ENCODE measurements at places on chromosomes 16 and 17.

GRCh38 chr16:84180519-84181140 lies 6.2 kb downstream of the TAF1C start:
- ATAC-seq = no peak

GRCh38 chr16:87207509-87207908 lies 109.7 kb downstream of the C16orf95 start:
- ATAC-seq = no peak

- peak; percentile 50 for ATAC-seq
Observed at GRCh38 chr17:42979511-42980273, at the start of gene PTGES3L. TSS of gene PTGES3L (minus strand) at chr17:42980080. CDS start at chr17:42980053, 27 bp downstream.

- ATAC-seq = no peak
Observed at GRCh38 chr16:70653406-70653805, 7.0 kb downstream of the IL34 start.

DNA sequence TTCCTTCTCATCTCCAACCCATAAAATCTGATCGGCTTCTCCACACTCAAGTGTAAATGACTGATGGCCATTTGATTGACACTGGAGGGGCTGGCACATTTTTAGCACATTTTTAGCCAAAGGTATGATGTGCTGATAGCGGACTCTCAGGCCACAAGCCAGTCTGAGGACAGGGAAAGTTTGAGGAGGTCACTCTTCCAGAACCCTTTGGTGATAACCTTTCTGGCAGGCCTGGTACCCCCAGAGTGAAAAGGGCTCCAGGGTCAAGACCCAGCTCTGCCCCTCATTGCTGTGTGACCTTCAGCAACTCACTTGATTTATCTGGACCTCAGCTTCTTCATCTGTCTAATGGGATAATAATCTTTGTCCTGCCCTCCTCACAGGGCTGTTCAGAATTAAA lies 1.7 kb upstream of the NLRC5 start:
- no peak for ATAC-seq

DNA sequence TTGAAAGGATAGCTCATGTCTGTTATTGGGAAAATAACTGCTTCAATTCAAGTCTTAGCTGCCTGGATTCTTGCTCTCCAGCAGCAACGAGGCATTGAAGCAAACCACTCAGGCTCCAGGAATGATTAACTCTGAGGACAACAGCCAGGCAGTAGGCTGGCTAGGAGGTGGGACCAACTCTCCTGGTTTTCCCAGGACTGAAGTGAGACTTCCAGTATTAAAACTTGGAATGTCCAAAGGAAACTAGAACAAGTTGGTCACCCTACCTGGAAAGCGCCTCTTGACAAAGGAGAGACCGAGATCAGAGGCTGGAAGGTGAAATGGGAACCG lies 100.7 kb downstream of the SALL1 start:
- no peak for ATAC-seq

DNA sequence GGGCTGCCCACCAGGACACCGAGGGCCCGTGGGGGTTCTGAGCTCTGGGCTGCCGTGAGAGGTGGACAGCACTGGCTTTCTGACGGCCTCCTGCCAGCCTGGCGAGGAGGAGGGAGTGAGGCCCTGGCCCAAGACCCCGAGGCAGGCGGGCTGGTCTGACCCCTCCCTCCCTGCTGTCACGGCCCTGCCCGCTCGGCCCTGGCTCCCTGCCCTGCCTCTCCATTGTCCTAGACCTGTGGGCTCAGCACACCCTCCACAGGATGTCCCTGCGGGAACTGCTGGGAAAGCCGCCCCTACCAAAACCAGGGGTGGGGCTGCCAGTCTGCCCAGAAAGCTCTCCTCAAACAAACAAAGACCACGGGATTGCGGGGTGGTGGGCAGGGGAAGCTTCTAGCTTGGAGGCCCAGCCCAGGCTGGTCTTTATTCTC lies 20.7 kb downstream of the SPNS2 start:
- ATAC-seq = no peak

- no peak for ATAC-seq
Observed at GRCh38 chr17:16013943-16014407, 14.4 kb downstream of the TTC19 start.

- no peak for ATAC-seq
Observed at GRCh38 chr16:81435103-81435502, 9.5 kb upstream of the CMIP start.

GRCh38 chr17:77572065-77572601 lies 386.4 kb upstream of the TNRC6C start:
- ATAC-seq = no peak

DNA sequence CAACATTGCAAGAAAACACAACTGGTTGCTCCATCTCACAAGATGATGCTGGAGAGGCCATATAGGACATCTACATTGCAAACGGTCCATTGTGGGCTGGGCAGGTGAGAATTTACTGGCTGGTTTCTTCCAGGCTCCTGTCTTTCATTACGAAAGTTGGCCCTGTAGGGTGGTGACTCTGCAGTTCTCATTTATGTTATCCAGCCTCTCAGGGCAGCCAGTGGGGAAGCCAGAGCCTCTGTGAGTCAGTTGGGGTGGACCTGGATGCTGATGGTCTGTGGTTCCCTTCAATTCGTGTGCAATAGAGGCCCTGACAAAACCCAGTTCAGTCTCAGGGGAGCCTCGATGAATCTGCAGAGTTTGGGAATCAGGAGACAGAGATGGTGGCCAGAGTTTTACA lies 341.0 kb upstream of the CCL2 start:
- ATAC-seq = no peak

GRCh38 chr16:74923766-74924460 lies 61.0 kb downstream of the WDR59 start:
- ATAC-seq = no peak

DNA sequence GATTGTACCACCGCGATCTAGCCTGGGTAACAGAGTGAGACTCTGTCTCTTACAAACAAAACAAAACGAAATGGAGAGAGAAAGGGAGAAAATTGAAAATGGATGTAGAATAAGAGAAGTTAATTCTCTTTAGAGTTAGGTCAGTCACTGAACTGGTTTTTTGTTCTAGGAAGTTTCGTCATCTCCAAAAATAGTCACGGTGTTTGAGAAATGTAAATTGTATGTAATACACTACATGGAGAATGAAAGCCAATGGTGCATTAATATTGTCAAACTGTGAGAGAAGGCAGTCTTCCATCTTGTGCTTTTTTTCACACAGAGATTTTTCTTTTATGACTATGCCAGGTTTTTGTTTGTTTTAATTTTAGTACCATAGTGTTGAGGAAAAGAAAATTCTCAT lies 145.9 kb downstream of the BCAS3 start:
- ATAC-seq = no peak

DNA sequence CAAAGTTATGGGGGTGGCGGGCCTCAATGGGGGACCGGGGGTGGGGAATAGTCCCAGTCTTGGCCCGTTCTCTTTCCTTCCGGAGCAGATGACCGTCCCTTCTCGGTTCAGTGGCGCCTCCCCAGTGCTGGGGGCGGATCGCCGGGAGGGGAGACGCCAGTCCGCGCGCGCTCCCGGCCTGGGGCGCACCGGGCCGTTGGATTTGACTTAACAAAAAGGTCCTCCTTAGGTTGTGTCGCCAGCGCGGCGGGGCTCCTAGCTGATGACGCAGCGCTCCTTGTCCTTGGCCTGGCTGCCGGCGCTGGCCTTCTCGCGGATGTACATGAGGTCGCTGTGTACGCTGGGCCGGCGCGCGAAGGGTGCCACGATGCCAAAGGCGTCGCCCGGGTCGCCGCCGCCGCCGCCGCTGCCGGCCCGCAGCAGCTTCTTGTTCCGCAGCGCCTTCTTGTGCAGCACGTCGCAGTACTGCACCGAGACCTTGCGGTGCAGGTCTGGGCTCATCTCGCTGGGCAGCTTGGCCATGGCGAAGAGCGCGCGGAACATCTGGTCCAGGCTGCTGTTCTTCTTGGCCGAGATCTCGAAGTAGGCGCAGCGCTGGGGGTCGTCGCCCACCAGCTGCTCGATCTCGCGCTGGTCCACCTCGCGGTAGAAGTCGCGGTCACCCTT lies 1.2 kb downstream of the RASD1 start:
- no peak for ATAC-seq

- ATAC-seq = no peak
Observed at GRCh38 chr16:12917653-12918052, 16.3 kb downstream of the SHISA9 start.

DNA sequence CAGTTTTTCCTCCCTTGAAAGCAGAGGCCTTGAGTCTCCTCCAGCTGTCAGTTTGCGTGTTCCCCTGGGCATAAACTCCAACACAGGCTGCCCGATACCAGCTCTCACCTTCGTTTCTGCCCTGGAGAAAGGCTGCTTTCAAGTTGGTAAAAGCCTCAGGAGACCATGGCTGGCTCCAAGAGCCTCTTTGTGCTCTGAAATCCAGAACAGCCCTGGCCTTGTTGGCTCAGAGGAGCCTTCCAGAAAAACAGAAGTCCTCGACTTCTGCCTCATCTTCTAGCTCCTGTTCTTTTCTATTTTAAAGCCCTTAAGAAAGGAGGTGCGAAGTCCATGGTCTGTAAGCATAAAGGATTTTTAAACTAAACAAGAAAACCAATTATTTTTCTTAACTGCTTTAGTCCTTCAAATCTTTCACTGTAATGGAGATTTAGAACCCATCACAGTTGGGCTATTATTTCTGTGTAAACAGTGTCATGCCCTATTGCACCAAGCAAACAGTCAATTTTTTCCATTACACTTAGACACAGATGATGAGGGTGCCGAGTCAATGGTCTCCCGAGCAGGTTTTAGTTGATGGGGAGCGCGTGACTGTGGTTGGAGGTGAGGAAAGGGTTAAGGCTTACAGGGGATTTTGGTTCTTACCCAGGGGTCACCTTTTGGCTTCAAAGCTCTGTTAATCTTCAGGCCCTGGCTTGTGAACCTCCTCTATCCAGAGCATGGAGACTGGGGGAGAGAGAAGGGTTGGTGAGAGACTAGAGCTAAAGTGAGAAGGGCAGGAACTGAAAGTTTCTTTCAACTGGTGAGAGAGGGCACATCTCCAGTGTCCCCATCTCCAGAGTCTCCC lies 212.8 kb downstream of the MSI2 start:
- peak; percentile 80 for ATAC-seq

GRCh38 chr17:79993390-79994227 lies 42.1 kb downstream of the TBC1D16 start:
- no peak for ATAC-seq

GRCh38 chr17:51152766-51153209 lies 571 bp upstream of the NME1 start:
- no peak for ATAC-seq

- no peak for ATAC-seq
Observed at GRCh38 chr17:15436473-15437302, 30.7 kb downstream of the CDRT4 start.

GRCh38 chr17:31417051-31417792 lies 25.7 kb downstream of the RAB11FIP4 start:
- ATAC-seq = no peak

GRCh38 chr17:32319548-32319905 lies 22.4 kb downstream of the C17orf75 start:
- ATAC-seq = peak; percentile 84

GRCh38 chr17:1055751-1056645 lies 59.1 kb downstream of the TIMM22 start:
- ATAC-seq = peak; percentile 66

DNA sequence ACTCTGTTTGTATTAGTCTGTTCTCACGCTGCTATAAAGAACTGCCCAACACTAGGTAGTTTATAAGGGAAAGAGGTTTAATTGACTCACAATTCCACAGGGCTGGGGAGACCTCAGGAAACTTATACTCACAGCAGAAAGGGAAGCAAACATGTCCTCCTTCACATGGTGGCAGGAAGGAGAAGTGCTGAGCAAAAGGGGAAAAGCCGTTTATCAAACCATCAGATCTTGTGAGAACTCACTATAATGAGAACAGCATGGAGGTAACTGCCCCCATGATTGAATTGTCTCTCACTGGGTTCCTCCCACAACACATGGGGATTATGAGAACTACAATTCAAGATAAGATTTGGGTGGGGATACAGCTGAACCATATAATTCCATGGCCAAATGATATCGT lies 30.9 kb downstream of the ABCC1 start:
- no peak for ATAC-seq

DNA sequence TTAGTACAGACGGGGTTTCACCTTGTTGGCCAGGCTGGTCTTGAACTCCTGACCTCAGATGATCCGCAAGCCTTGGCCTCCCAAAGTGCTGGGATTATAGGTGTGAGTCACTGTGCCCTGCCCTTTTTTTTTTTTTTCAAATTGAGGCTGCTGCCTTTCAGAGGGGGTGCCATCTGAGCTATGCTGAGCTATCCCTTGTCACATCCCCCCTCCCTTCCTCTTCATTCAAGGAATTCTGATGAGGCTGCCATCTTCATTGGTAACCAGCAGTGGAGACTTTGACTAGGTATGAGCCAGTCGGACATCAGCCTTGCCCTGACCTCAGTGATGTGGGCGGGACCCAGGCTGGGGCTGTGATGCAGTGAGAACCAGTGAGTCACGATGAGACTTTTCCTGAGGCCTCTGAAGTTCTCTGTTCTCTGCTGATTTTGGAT lies 24.4 kb upstream of the GPT2 start:
- ATAC-seq = peak; percentile 82

GRCh38 chr16:88983165-88983564 lies 6.2 kb upstream of the CBFA2T3 start:
- ATAC-seq = no peak

- ATAC-seq = no peak
Observed at GRCh38 chr17:3777366-3778120, 23.4 kb downstream of the ITGAE start.

GRCh38 chr17:56292010-56292409 lies 138.7 kb downstream of the ANKFN1 start:
- no peak for ATAC-seq

- no peak for ATAC-seq
Observed at GRCh38 chr17:62802561-62803205, 5.4 kb downstream of the MARCHF10 start.

- no peak for ATAC-seq
Observed at GRCh38 chr16:67208154-67208896, 9.4 kb downstream of the ELMO3 start.

DNA sequence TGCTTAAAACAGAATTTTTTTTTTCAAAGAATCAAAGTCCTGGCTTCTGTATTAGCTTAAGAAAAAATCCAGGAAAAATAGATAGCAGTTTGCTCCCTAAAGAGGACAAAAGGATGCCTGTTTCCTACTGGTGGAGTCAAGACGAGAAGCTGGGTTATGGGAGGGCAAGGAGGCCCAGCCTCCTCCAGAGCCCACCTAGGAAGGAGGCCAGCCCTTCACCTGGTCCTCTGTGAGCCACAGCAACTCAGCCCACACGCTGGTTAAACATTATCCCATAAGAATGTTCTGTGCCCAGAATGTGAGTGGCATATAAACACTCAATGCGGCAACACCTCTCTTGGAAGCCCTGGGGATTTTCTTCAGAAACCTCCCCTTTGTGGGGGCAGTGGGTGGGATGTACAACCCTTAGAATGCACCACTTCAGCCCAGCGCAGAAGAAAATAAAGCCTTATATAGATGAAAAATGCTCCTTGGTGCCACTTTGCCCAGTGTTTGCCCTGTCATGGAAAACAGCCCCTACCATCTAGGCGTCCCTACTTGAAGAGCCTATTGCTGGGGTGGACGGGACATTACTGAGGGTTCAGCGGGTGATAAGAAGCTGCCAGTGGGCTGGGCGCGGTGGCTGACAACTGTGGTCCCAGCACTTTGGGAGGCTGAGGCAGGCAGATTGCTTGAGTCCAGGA lies 48.0 kb downstream of the TEKT5 start:
- no peak for ATAC-seq

GRCh38 chr17:16381496-16381820 lies 567 bp downstream of the UBB start:
- ATAC-seq = peak; percentile 17

All from activated CD4-positive, CD25-positive, alpha-beta regulatory T cell treated with anti-CD3 and anti-CD28 coated beads, Interleukin-2, amount 50 U/mL, for 24 hours (primary cell).